ENCODE measurements at places on chromosomes 5 and 9. TPM values are rescaled to one million over a fixed set of nuclear protein-coding genes. Genes with fewer than 3 reads are reported as not detected.

Gene PRRX2
- 0.98 TPM for polyA plus RNA-seq

DNA sequence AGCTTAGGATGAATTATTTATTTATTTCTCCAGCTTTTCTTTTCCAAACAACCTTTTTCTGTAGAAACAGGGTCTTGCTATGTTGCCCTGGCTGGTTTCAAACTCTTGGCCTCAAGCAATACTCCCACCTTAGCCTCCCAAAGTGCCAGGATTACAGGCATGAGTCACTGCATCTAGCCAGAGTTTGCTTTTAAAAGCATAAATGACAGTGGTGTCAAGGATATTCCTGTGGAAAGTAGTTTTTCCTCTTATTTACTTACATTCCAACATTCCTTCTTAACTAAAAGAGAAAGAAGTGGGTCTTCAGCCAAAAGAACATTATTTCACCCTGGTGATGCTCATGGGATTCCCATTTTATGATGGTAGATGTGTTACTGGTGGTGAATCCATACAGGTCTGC is 62.4 kb downstream of the GRIA1 start:
- DNase-seq, result no peak

DNA sequence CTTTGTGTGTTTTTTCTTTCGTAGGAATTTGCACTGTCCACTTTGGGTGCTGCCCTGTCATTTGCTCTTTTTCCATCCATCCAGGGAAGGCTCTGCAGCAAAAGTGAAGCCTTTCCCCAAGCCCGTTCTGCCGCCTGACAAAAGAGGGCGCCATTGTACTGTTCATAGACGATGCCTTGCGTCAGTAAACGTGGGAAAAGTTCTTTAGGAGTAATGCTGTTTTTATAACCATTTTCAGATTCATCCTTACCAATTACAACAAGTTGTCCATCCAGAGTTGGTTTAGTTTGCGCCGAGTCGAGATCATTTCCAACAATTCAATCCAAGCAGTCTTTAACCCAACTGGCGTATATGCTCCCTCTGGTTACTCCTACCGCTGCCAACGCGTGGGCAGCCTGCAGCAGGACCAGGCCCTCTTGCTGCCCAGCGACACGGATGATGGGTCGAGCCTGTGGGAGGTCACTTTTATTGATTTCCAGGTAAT is 34.3 kb upstream of the RPS23 start:
- DNase-seq, result peak; percentile 69

GRCh38 chr5:159003045-159004030 is 96.4 kb downstream of the EBF1 start:
- DNase-seq, result no peak

Gene HOMER1
- polyA plus RNA-seq, result 20.7 TPM

Gene MVB12B
- 19.0 TPM for polyA plus RNA-seq

Gene ORM2
- polyA plus RNA-seq, result not detected

GRCh38 chr9:81801190-81801589 is 111.8 kb upstream of the TLE1 start:
- DNase-seq, result no peak
